ENCODE measurements at places on chromosomes 4 and X. TPM values are rescaled to one million over a fixed set of nuclear protein-coding genes. Genes with fewer than 3 reads are reported as not detected.

DNA sequence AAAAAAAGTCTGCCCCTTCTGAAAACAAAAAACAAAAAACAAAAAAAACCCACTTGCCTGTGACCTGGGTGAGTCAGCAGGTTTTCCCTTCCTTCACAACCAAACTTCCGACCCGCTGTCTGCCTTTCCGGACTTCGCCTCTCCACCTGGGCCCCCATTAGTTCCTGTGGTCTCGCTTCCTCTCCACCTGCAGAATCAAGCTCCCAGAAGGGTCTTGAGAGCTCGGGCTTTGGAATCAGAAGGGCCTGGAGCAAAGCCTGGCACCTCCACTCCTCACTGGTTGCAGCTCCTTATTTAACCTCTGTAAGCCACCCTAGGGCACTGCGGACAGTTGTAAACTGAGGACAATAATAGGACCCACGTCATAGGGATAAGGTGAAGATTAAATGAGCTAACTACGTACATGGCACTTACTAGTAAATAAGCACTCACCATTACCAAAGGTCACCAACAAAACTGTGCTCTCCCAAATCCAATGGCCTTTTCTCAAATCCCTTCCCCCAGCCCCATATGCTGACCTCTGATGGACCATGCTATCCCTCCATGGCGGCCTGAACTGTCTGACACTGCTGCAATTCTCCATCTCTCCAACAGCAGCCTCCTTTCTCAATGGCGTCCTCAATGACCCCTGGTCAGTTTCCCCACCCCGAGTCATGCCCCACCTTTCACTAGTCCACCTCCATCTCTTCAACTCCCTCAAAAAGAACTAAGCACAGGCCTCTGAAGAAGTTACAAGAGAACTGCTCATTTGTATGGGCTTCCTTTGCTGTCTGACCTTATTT is 64.2 kb downstream of the IRF2 start:
- DNase-seq: peak; percentile 36

DNA sequence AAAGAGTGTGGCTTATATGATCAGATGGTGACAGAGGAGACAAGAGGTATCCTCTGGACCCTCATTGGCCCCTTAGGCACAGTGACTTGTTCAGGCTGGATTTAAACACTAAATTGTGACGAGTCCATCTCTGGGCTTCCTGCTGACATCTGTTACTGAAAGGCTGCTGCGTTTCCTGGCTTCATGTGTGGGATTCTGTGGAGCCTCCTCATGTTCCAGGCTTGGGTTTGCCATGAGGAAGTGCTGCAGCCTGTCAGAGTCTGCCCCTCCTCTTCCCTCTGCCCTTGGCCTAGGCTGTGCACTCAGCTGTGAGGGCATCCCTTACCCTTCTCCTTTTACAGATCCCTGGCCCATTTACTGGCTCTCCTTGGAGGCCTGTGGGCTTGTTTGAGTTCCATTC is 159.1 kb upstream of the TTC29 start:
- no peak for DNase-seq

GRCh38 chrX:74458736-74459135 is 37.4 kb downstream of the SLC16A2 start:
- no peak for DNase-seq

GRCh38 chr4:40856840-40857362 is 107.1 kb downstream of the NSUN7 start:
- no peak for DNase-seq

DNA sequence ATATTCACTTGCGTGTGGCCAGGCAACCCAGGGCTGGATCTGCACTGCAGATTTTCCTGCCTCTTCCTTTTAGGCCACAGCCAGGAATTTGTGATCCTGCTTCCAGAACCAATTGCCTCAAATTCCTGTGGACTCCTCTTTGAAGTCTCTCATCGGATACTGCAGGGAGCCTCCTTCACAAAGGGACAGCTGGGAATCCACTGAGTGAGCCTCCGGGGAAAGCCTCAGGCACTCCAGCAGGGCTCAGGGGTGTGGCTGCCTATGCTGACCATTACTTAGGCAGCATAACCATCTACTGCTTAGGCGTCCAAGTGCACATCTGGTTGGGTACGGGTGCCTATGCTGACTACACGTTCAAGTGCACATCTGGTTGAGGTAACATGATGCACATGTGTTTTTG is 321.5 kb downstream of the NLGN4X start:
- no peak for DNase-seq

GRCh38 chr4:82614838-82615449 is 53.2 kb upstream of the TMEM150C start:
- no peak for DNase-seq

GRCh38 chr4:169438057-169438480 is 167.3 kb upstream of the SH3RF1 start:
- DNase-seq: no peak

DNA sequence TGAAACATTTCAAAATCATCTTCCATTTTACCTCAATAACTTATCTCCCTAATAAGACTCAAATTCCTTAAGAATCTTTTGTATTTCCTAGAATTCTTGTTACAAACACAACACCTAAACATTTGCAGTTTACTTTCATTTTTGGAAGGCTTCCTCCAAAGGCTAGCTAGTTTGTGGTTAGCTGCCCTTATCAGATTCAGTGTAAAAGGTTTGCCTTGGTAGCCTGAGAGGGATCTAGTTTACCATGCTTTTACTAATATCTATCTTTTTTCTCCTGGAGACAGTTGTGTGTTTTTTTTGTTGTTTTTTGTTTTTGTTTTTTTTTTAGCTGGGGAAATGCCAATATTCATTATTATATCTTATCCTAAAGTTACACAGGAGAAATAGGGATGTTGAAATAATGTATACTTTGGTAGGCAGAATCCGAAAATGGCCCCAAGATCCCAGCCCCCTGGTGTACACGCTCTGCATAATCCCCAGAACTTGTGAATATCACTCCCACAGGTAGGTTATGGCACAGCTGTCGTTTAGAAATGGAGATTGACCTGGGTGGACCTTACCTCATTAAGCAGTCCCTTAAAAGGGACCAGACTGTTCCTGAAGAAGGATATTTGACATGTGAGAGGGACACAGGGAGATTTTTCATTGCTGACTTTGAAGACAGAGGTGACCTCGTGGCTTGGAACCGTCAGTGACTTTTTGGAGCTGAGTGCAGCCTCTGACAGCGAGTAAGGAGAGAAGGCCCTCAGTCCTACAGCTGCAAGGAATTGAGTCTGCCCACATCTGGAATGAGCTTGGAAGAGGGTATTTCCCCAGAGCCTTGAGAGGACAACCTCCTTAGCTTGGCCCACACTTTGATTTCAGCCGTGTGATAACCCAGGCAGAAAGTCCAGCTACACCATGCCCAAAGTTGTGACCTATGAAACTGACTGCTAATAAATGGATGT is 33.4 kb downstream of the SEPTIN11 start:
- no peak for DNase-seq

DNA sequence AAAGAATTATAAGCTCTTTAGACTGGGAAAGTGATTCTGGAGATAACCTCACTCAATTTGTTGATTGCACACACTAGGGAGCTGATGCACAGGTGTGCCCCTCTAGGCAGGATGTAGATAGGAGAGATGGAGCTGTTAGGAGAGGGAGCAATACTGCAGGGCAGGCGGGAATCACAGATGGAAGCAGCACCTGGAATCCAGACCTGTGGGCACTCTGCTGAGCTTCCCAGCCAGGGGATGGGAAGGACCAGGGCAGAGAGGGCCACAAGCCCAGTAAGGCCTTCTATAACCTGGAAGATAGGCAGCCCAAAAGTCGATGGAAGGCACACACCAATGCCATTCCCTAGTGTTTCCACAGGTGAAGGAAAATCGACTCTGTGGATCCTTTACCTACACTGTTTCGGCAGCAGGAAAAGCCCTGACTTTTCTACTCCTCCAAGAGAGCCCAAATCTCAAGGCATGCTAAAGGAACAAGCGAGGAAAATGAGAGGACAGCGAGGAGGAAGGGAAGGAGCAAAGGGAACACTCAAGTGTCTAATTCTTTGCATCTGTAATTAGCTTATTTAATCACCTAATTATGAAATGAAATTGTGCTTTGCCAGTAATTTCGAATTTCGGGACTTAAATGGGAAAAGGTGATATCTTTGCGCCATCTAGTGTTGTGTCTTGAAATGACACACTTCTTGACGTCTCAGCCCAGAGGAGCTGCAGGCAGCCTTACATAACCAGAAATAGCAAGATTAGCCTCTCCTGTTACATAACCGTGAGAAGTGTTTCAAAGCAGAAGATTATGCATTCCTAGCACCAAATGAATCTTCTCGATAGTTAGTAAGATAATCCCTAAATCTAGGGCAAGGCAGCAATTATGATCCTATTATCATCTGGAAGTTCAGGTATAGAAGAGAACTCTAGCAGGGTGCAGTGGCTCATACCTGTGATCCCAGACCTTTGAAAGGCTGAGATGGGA is 31.0 kb upstream of the TLR3 start:
- DNase-seq: no peak

GRCh38 chrX:11499076-11500044 is 166.4 kb downstream of the ARHGAP6 start:
- DNase-seq: no peak

DNA sequence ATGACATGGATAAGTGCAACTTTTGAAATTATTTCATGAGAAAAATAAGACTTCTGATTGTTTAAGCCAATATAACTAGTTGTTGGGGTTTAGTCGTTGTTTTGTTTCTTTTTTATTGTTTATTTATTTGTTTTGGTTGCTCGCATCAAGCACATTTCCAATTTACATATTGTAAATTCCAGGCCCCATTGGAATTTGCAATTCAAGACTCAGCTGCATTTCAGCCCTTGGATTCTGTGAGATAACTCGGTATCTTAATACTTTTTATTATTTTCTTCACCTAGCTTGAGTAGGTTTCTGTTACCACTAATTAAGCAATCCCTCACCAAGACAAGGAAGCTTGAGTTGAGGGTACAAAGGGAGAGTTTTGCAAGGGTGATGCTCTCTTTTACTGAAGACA is 318.3 kb upstream of the GATB start:
- DNase-seq: no peak

GRCh38 chr4:28913466-28913865 is 1806.7 kb upstream of the PCDH7 start:
- DNase-seq: no peak

DNA sequence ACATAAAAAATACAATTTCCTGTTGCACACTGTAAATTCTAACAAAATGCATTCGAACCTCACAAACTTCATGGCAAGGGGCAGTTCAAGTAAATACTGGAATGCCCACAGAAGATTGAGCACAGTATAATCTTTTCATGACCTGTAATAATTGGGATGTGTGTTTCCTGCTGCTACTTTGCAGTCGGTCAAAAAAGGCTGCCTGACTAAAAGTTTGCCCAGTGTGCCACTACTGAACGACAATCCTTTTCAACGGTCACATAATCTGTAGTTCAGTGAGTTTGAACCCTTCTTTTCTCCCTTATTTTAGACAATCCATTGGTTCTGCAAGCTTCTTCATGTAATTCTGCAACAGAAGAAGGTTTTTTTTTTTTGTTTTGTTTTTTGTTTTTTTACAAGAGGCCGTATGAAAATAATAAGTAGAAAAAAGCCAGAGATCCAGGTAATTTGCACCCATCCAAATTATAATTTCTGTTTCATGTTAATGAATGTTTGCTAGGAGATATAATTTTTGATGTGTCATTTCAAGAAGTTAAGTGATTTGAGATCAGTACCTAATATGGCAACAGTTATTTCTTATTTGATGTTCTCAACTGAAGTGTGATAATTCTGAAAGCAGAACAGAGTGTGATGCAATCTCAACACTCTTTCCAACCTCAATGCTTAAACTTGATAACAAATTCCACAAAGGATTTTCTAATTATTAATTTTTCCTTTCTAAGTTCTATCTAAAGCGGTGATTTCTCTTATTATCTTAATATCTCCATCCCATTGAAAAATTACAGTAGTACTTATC is 237.6 kb downstream of the FSTL5 start:
- DNase-seq: no peak

ADAD1 gene
- polyA plus RNA-seq: not detected

PCDH19 gene
- polyA plus RNA-seq: not detected

FRAS1 gene
- not detected for polyA plus RNA-seq

TBX22 gene
- polyA plus RNA-seq: not detected

CSAG1 gene
- not detected for polyA plus RNA-seq

RHOXF1 gene
- not detected for polyA plus RNA-seq

Data from CD8-positive, alpha-beta memory T cell (primary cell).